ENCODE measurements at places on chromosomes 11 and 22. TPM values are rescaled to one million over a fixed set of nuclear protein-coding genes. Genes with fewer than 3 reads are reported as not detected.

GRCh38 chr11:131449036-131450019 is 78.9 kb downstream of the NTM start:
- H3K36me3 ChIP-seq, result no peaks in the 10 kb centered on the region
- no peak overlapping the region for H3K4me3 ChIP-seq
- H3K27ac ChIP-seq, result no peak overlapping the region
- DNase-seq, result no peak
- H3K4me1 ChIP-seq, result no peaks in the 10 kb centered on the region

The GALNT18 gene
- total RNA-seq, result 2.0 TPM

The TEX54 gene
- total RNA-seq, result not detected

- no peak overlapping the region for H3K27ac ChIP-seq
- DNase-seq, result no peak
- H3K4me1 ChIP-seq, result peaks cover 23% of the 10 kb centered on the region
- peaks cover 34% of the 10 kb centered on the region for H3K27me3 ChIP-seq
Observed at GRCh38 chr11:130124096-130124495, 35.5 kb upstream of the ST14 start.

- DNase-seq, result no peak
- H3K27ac ChIP-seq, result peak overlapping the region; percentile 68
- H3K4me1 ChIP-seq, result peaks cover 2% of the 10 kb centered on the region
Observed at GRCh38 chr11:98296091-98296880, 724.5 kb upstream of the CNTN5 start.

The INSC gene
- not detected for total RNA-seq

DNA sequence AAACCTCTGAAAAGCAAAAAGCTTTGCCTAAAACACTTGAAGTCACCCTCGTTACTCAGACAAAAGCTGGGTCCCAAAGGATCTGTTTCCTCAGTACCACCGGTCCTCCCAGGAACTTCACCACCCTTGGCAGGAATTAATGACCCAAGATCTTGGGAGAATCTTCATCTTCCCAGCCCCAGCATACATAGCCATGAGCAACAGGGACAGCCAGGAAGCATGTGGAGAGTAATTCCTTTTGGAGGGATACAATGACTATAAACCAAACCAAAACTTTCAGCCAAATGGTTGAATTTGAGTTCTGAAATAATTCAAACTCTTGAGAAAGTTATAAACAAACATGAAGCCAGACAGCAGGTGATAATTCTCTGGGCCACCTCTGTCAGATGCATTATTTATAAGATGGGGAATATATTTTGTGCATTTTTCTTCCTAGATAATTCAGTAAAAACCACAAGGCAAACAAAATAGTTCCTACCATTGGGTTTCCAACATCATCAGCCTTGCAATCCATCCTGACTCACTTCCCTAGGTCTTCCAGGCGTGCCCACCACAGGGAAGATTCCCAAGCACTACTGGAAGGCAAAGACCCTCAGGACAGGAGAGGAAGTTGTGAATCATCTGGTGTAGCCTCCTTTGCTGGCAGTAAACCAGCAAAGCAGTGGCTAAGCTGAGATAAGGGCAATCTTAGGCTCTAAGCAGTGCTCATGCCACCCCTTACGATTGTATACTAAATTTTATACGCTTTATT is 71.7 kb upstream of the DRD2 start:
- no peaks in the 10 kb centered on the region for H3K36me3 ChIP-seq
- no peak overlapping the region for H3K4me3 ChIP-seq
- no peaks in the 10 kb centered on the region for H3K4me1 ChIP-seq
- peaks cover 12% of the 10 kb centered on the region for H3K27me3 ChIP-seq

The DTX4 gene
- total RNA-seq, result 0.94 TPM

GRCh38 chr22:45491841-45492240 is 10.8 kb upstream of the FBLN1 start:
- no peak for DNase-seq
- no peak overlapping the region for H3K27ac ChIP-seq
- no peak overlapping the region for H3K4me3 ChIP-seq
- H3K4me1 ChIP-seq, result no peaks in the 10 kb centered on the region
- H3K27me3 ChIP-seq, result peaks cover 32% of the 10 kb centered on the region

DNA sequence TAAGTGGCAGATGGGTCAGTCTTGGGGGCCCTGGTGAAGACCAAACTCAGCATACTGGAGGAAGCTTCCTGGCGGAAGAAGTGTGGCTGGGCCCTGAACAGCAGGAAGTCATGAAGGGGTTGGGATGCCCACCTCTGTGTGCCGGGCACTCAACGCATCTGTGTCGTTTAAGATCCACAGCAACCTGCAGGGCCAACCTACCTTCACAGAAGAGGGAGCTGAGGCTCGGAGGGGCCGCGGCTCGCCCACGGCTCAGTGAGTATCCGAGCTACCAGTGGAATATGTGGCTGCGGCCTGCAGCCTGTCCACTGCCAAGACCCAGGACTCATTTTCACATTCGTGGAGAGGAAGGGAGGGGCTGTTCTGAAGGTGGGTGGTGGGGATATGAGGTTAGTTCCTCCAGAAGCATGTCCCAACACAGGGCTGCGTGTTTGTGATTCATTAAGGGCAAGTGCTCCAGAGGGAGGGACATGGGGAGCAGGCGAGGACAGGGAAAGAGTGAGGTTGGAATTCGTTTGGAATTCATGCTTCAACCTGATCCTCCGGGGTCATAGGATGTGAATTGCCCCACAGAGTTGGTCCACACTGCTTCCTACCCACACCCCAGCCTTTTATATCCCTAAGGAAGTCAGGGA is 99.6 kb downstream of the MPPED1 start:
- H3K27me3 ChIP-seq, result no peaks in the 10 kb centered on the region
- no peak for DNase-seq
- no peak overlapping the region for H3K4me3 ChIP-seq
- H3K4me1 ChIP-seq, result no peaks in the 10 kb centered on the region
- no peaks in the 10 kb centered on the region for H3K36me3 ChIP-seq
- no peak overlapping the region for H3K27ac ChIP-seq

DNA sequence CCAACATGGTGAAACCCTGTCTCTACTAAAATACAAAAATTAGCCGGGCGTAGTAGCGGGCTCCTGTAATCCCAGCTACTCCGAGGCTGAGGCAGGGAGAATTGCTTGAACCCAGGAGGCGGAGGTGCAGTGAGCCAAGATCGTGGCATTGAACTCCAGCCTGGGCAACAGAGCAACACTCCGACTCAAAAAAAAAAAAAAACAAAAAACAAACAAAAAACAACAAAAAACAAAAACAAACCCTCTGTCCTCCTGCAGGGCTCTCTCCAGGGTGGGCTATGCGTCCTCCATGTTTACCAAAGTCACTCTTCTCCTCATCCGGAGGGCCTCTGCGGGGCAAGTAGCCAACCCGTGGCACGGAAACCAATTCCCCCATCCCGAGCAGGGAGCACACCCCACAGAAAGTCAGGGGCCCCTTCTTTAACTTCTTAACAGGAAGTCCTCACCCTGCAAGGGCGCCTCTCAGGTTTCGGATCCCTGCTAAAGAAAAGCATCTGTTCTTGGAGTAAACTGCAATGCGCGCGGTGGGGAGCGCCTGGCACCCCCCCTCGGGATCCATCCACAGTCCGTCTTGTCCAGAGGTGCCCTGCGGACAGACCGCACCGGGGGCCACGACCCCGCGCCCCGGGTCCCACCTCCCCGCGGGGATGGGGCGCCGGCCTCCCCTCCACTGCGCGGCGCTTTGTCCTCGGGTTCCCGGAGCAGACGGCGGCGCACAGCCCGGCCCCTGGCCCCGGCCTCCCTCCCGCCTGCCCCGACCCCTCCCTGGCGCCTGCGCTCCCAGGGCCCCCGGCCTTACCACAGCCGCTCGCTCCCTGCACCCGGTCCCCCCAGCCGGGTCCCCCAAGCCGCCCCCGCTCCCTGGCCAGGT is 712 bp downstream of the CERK start:
- peaks cover 9% of the 10 kb centered on the region for H3K36me3 ChIP-seq
- no peaks in the 10 kb centered on the region for H3K27me3 ChIP-seq
- peak overlapping the region; percentile 100 for H3K4me3 ChIP-seq
- H3K4me1 ChIP-seq, result peaks cover 37% of the 10 kb centered on the region
- DNase-seq, result peak; percentile 68

The FAM83F gene
- total RNA-seq, result 0.20 TPM

- H3K27me3 ChIP-seq, result no peaks in the 10 kb centered on the region
- no peak for DNase-seq
- no peak overlapping the region for H3K27ac ChIP-seq
- H3K4me3 ChIP-seq, result no peak overlapping the region
Observed at GRCh38 chr11:116144387-116144958, 628.3 kb downstream of the BUD13 start.

- no peaks in the 10 kb centered on the region for H3K36me3 ChIP-seq
- no peak overlapping the region for H3K27ac ChIP-seq
- no peak overlapping the region for H3K4me3 ChIP-seq
Observed at GRCh38 chr11:97409141-97409540, 1019.3 kb downstream of the JRKL start.

- no peak for DNase-seq
- H3K27me3 ChIP-seq, result no peaks in the 10 kb centered on the region
- no peak overlapping the region for H3K27ac ChIP-seq
- no peak overlapping the region for H3K4me3 ChIP-seq
- H3K36me3 ChIP-seq, result no peaks in the 10 kb centered on the region
Observed at GRCh38 chr11:15815246-15816195, 540.8 kb downstream of the SOX6 start.

DNA sequence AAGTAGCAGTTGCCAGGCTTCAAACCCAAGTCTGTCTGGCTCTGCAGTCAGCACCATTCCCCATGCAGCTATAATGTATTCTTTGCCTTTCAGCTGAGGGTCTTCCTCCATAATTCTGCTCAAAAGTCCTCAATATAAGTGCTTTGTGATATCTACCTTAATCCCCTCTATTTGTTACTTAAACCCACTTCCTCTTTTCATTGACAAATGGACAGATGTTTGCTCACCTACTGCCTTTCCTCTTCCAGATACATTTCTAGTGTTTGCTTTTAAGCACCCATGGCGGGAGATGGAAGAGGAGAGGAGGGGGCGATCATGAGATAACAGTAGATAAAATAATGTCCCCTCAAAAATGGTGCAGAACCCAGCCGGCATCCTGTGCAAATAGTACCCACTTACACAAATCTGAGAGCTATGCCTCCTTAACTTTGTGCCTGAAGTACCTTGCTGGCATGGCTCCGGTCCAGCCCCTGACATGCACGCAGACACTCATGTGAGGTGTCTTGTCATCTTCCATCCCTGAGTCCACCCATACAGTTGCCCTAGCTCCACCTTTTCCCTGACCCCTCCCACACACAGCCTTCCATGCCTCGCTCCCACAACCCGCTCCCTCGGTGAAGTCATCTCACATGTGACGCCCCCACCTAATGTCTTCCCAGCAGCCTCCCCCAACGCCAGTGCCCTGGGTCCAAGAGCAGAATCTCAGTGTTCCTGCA is 109.6 kb downstream of the TRIM29 start:
- no peak overlapping the region for H3K27ac ChIP-seq
- H3K36me3 ChIP-seq, result no peaks in the 10 kb centered on the region
- no peaks in the 10 kb centered on the region for H3K4me1 ChIP-seq
- H3K4me3 ChIP-seq, result no peak overlapping the region
- DNase-seq, result no peak

DNA sequence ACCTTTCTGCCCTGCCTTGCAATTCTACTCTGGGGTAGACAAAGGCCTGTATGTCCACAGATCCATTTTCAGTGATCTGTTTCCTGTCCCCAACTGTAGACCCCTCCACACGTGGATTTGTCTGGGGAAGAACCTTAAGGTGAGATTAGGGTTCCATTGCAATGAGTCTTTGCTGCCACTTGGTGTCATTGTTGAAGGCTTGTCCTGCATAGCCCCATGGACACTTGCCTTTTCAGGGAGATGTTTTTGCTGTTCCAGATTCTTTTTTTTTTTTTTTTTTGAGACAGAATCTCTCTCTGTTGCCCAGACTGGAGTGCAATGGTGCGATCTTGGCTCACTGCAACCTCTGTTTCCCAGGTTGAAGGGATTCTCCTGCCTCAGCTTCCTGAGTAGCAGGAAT is 21.8 kb downstream of the SERPING1 start:
- DNase-seq, result no peak
- no peaks in the 10 kb centered on the region for H3K4me1 ChIP-seq
- H3K27me3 ChIP-seq, result peaks cover 8% of the 10 kb centered on the region
- no peaks in the 10 kb centered on the region for H3K36me3 ChIP-seq
- H3K27ac ChIP-seq, result no peak overlapping the region

GRCh38 chr22:46052331-46052771 is 75.4 kb upstream of the WNT7B start:
- no peaks in the 10 kb centered on the region for H3K36me3 ChIP-seq
- peak overlapping the region; percentile 93 for H3K4me3 ChIP-seq
- no peaks in the 10 kb centered on the region for H3K27me3 ChIP-seq
- peaks cover 20% of the 10 kb centered on the region for H3K4me1 ChIP-seq
- DNase-seq, result peak; percentile 25

GRCh38 chr11:94831529-94831928 is 63.4 kb downstream of the AMOTL1 start:
- H3K4me3 ChIP-seq, result no peak overlapping the region
- H3K4me1 ChIP-seq, result no peaks in the 10 kb centered on the region
- peaks cover 2% of the 10 kb centered on the region for H3K27me3 ChIP-seq
- DNase-seq, result no peak
- H3K36me3 ChIP-seq, result peaks cover 2% of the 10 kb centered on the region

All from activated naive CD8-positive, alpha-beta T cell treated with anti-CD3 and anti-CD28 coated beads, Interleukin-2, amount 10 ng/mL, durations not matched to agents 7 days and 5 days (primary cell).